HT1080 (cell line): ENCODE measurements at places on chromosomes 5 and 9. TPM values are rescaled to one million over a fixed set of nuclear protein-coding genes. Genes with fewer than 3 reads are reported as not detected.

- no peak for DNase-seq
Observed at GRCh38 chr5:122064992-122065391, 13.1 kb downstream of the LOX start.

GRCh38 chr5:149731617-149732323, 1.7 kb downstream of the PPARGC1B start:
- peak; percentile 66 for DNase-seq

DNA sequence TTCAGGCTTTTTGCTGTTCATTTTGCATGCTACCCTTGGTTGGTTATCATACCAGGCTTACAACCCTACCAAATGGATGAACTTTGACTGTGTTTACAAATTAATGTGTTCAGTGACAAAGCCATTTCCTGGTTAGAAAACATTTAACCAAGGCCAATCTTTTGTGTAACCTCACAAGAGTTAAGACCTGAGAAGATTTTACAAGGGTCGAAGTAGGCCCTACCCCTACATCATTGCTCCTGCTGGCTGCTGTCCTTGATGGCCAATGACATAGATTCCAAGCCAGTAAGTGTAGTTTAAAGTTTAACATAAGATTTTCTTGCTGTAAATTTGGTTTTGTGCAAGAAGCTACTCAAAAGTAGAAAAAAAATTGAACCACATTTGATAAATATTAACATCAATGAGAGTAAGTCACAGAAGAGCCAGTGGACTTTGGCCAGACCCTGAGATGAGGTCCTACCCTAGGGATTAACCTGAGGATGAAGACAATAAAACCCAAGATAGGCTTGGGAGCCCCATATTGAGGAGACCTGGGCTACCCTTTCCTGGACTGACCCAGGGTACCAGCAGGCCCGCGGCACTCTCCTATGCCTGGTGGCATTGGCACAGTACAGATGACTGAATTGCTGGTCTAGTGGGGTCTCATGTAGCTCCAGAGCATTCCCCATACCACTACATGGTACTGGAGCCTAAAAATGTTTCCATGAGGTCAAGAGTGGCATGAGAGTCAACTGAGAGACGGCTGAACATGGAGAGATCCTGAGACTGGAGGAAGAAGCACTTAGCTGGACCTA, 8.3 kb downstream of the C1QTNF3 start:
- no peak for DNase-seq

DNA sequence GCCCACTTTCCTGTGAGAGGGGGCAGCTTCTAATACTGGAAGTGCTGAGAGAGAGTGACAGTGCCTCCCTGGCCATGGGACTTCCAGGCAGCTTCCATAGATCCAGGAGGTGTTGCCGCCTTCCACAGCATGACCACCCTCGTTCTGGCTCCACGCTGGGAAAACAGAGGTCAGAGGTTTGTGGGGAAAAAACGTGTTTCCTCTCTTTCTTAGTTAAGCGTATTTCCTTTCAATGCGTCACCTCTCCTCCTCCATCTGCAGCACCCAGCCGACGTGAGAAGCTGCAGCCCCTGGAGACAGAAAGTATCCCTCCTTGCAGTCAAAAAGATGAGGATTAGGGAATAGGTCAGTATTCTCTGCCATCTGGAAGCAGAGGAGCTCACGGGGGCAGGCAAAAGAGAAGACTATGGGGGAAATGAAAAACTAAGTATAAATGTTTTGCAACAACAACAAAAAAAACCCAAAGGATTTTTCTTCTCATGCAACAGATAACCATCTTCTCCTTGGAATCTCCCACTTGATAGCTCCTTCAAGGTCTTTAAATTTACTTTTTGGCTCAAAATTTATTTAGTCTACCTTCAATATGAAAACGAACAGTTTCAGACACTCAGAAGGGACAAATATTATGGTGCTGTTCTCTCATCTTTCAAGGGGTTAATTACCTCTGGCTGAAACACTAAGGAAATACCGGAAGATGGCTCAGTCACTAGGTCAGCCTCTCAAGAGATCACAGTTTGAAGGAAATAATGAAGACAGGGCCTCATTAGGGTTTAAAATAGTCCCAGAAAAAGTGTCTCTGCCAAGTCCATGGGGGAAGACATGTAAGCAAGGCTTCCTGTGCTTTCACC, 38.0 kb downstream of the MTMR12 start:
- peak; percentile 84 for DNase-seq

GRCh38 chr5:31023105-31023504, 170.4 kb upstream of the CDH6 start:
- DNase-seq: no peak

- DNase-seq: peak; percentile 41
Observed at GRCh38 chr5:4868140-4868735, 271.9 kb upstream of the ADAMTS16 start.

DNA sequence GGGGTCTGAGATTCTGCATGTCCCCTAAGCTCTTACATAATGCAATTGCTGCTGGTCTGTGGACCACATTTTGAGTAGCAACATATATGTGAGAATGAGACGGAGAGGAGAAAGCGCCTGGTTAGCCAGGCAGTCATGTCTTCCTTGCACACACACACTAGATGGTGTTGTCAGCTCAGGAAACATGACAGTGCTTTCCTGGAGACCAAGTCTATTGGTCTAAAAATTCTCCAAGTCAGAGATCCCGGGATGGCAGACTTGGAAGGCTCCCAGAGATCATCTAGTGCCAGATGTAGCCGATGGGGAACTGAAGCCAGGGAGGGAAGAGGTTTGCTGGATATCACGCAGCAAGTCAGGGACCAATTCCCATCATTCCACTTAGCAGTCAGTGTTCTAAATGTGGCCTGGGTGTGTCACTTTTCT, 53.4 kb downstream of the GALNT12 start:
- peak; percentile 72 for DNase-seq

DNA sequence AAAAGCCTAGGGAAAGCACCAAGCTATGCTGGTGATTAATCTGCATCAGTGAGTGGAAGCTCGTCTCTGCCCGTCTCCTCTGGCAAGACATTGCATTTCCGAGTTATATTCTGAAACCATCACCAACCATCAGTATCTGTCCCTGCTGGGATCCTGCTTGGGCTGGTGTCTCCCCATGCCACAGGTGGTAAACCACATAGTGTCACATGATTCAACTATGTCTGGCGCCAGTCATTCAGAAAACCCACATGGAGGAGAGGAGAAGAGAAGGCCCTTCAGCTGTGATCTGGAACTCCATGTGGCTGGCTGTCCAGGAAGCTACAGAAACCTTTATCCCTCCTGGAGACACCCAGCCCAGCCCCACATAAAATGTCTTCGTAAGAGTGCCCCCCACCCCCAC, 4.8 kb downstream of the IL9 start:
- DNase-seq: peak; percentile 21

- DNase-seq: no peak
Observed at GRCh38 chr9:98330831-98331230, 75.4 kb upstream of the TBC1D2 start.

GRCh38 chr9:35882263-35882848, 12.2 kb upstream of the OR13J1 start:
- peak; percentile 70 for DNase-seq

DNA sequence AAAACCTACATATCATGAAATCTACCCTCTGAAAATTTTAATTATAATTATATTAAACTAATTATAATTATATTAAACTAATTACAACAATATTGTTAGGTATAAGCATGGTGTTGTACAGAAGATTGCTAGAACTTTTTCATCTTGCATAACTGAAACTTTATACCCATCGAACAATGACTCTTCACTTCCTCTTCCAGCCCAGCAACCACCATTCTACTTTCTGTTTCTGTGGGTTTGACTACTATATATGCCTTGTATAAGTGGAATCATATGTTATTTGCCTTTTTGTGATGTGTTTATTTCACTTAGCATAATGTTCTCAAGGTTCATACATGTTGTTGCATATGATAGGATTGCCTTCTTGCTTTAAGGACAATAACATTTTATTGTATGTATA, 274.2 kb upstream of the CCNH start:
- peak; percentile 3 for DNase-seq

DNA sequence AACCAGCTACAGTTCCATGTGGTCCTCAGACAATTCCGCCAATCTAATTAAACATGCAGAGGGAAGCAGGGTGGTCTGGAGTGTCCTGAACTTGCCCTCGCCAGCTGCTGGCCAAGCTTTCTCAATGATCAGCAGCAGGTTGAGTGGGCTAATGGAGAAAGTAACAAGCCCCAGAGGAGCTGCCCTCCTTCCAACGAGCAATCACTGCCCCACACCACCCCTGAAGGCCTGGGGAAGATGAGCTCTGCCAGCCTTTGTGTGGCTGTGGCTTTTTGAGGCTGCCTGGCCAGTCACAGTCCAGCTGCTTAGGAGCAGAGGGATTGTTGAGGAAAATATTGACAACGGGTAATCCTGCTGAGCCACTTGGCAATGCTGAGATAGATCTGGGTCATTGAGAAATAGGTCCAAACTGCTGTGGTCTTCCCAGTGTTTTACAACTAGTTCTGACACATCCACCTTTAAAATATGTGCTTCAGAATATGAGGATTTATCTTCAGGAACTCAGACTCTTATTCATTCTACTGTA, 107.3 kb downstream of the CD180 start:
- DNase-seq: peak; percentile 3

PCDHGA4 gene
- total RNA-seq: 0.71 and 0.73 TPM in 2 replicates

DND1 gene
- 1.8 and 2.8 TPM in 2 replicates for total RNA-seq

COL15A1 gene
- total RNA-seq: 0.13 and 0.14 TPM in 2 replicates

FOXD4L4 gene
- 0.14 and 0.70 TPM in 2 replicates for total RNA-seq

NDST1 gene
- total RNA-seq: 47.6 and 58.6 TPM in 2 replicates
